CD14-positive monocyte (primary cell): ENCODE measurements at places on chromosomes 11 and 22. TPM values are rescaled to one million over a fixed set of nuclear protein-coding genes. Genes with fewer than 3 reads are reported as not detected.

- DNase-seq: no peak
Measured at GRCh38 chr22:32628628-32629572, 154.3 kb downstream of the FBXO7 start.

DNA sequence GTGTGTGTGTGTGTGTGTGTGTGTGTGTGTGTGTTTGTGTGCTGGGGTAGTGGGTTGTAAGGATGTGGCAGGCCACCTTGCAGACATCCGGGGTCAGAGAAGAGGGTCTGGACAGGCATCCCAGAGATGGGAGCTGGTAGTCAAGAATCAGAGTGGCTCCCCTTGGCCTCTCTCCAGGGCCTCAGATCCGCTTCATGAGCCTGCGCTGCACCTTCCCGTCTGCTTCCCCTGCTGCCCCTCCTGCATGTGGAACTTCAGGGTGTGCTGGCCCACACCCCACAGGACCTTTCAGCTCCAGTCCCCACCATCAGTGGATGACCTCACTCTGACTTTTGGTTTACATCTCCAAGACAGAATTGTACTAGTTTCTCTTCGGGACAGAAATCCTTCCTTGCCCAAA, 31.2 kb downstream of the TREH start:
- DNase-seq: no peak

DNA sequence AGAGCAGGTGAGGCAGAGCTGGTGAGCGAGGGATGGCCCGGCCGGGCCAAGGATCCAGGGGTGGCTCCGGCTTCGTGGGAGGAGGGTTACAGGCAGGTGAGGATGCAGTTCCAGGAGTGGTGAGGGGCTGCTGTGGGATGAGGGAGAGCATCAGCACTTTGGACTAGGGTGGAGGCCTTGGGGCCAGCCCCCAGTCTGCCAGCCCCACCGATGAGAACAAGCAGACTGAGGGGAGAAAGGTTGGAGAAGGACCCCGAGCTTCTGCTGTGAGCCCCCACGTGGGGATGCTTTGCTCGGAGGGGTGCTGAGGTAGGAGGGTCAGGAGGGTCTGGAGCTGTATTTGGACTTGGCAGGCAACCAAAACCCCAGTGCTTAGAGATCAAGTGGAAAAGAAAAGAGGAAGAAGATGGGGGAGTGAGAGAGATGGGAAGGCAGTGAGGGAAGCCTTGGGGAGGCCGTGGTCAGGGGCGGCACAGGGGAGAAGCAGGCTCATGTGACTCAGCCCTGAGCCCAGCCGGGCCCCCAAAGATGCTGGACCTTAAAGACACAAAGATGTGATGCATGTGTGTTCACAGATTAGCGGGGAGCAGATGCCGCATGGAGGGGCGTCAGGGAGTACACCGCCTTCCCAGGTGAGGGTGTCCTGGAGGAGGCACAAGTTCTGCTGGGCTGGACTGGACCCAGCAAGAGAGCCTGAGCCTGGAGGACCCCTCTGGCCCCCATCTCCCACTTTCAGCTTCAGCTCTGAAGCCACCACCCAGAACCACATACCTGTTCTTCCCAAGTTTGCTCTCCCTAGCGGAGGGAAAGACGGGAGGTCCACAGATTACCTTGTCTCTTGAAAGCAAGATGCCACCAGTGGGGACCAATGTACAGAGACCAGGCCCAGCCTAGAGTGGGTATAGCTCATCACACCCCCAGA, 91.3 kb downstream of the CDKN1C start:
- DNase-seq: no peak

The CD248 gene
- polyA plus RNA-seq: not detected

DNA sequence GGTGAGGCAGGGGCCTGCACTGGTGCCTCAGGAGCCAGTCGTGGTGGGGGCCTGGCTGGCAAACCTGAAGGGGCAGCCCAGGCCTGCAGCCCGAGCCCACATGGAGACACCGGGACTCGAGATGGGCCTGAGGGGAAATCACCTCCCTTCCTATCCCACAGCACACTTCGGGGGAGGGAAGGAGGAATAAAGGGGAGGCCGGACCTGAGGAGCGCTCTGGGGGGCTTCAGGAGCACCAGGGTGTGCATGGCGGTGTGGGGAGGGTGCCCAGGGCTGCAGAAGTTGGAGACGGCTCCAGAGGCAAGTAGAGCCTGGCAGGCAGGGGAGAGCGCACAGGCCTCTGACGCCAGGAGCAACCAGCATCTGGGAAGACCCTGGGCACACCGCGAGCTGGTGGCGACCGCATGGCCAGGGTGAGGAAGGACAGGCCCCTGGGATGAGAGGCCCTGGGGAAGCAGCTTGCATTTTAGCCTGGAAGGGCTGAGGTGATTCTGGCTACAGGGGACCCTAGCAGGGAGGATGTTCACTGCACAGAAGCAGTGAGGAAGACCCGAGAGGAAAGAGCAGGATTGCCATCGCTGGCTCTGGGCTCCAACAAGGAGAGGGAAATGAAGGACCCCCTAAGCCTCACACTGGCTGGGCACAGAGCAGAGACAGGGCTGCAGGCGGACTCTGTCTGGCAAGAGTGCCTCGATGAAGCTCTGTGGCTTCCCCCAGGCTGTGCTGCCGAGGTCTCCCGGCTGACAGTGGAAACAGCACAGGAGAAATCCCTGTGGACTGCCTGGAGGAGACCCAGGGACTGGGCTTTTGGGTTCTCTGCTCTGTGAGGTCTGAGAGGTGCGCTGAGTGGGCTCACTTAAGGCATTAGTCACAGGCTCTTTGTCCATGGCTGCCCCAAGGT, 457.7 kb downstream of the BRD1 start:
- no peak for DNase-seq

The SOX6 gene
- polyA plus RNA-seq: not detected

DNA sequence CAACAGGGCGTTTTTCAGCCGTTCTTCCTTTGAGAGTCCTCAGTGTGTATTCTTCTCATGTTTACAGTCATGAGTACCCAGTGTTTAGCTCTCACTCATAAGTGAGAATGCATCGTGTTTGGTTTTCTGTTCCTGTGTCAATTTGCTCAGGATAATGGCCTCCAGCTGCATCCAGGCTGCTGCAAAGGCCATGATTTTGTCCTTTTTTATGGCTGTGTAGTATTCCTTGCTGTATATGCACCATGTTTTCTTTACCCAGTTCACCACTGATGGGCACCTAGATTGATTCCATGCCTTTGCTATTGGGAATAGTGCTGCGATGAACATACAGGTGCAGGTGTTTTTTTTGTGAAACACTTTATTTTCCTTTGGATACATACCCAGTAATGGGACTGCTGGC, 23.5 kb downstream of the B3GAT1 start:
- DNase-seq: no peak

GRCh38 chr11:36450110-36450572, 59.9 kb downstream of the TRAF6 start:
- DNase-seq: no peak

The GRIA4 gene
- not detected for polyA plus RNA-seq
